ENCODE measurements at places on chromosomes 3 and 15. TPM values are rescaled to one million over a fixed set of nuclear protein-coding genes. Genes with fewer than 3 reads are reported as not detected.

GRCh38 chr3:174431717-174432116 is 427.4 kb upstream of the NAALADL2 start:
- no peaks in the 10 kb centered on the region for H3K27me3 ChIP-seq
- H3K36me3 ChIP-seq: no peaks in the 10 kb centered on the region
- no peaks in the 10 kb centered on the region for H3K4me1 ChIP-seq
- DNase-seq: no peak
- H3K4me3 ChIP-seq: no peak overlapping the region

- H3K4me1 ChIP-seq: peaks cover 13% of the 10 kb centered on the region
- no peak for DNase-seq
- no peak overlapping the region for H3K4me3 ChIP-seq
- no peaks in the 10 kb centered on the region for H3K36me3 ChIP-seq
Observed at GRCh38 chr15:89499156-89499555, 2.8 kb upstream of the RHCG start.

DNA sequence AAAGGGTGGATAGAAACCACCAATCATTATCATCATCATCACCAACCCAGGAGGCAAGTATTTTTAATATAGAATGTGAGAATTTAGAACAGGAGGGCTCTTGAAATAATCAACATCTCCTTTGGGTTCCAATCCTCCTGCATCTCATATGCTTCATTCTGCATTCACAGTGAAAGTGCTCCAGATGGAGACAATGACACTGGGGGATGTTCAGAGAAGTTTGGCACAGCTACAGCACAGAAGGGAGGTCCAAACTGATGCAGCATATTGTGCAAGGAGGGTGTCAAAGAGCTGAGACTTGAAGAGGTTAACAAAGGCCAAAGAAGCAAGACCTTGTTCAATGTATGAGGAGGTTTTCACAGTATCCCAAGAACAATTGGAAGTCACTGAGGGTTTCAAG is 767.1 kb downstream of the NTRK3 start:
- no peak overlapping the region for H3K4me3 ChIP-seq
- H3K36me3 ChIP-seq: no peaks in the 10 kb centered on the region
- no peaks in the 10 kb centered on the region for H3K27me3 ChIP-seq
- H3K4me1 ChIP-seq: no peaks in the 10 kb centered on the region
- no peak overlapping the region for H3K27ac ChIP-seq
- DNase-seq: no peak

DNA sequence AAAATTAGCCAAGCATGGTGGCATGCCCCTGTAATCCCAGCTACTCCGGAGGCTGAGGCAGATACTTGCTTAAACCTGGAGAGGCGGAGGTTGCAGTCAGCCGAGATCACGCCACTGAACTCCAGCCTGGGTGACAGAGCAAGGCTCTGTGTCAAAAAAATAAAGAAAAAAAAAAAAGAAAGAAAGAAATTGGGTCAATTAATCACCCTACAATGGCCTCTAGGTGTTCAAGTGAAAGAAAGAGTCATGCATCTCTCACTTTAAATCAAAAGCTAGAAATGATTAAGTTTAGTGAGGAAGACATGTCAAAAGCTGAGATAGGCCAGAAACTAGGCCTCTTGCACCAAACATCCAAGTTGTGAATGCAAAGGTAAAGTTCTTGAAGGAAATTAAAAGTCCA is 44.9 kb upstream of the GSK3B start:
- no peak overlapping the region for H3K4me3 ChIP-seq
- no peak overlapping the region for H3K27ac ChIP-seq
- no peaks in the 10 kb centered on the region for H3K36me3 ChIP-seq
- H3K4me1 ChIP-seq: no peaks in the 10 kb centered on the region

DNA sequence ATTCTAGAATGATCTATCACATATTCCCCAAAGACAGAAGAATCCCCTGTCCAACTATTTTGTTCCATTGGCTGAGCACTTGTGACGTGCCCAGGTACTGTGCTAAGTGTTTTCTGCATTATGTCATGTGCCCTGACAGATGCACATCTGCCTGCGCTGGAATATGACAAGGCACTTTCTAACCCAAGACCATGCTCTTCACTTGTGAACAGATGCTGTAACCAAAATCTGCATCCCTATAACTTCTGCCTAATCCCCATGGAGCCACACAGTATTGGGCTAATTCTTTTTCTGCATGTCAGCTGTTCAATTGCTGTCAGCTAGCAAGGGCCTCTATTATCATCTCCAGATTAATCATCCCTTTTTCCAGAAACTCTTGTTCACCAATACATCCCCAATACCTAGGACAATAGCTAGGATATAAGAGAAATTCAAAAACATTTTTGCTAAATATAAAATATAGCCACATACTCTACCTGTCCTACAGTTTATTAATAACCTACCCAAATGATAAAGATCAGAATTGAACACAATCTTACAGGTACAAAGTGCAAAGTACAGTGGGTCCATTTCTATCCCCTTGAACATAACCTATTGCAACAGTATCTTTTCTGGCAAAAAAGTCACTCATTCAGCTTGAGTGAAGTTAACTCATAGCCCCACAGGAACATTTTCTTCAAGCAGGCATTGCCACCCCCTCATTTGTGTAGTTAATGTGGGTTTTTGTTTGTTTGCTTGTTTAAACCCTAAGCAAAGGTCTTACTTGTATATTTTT is 109.4 kb upstream of the LRRN1 start:
- no peaks in the 10 kb centered on the region for H3K27me3 ChIP-seq
- DNase-seq: no peak
- H3K36me3 ChIP-seq: no peaks in the 10 kb centered on the region
- no peak overlapping the region for H3K4me3 ChIP-seq
- no peaks in the 10 kb centered on the region for H3K4me1 ChIP-seq

DNA sequence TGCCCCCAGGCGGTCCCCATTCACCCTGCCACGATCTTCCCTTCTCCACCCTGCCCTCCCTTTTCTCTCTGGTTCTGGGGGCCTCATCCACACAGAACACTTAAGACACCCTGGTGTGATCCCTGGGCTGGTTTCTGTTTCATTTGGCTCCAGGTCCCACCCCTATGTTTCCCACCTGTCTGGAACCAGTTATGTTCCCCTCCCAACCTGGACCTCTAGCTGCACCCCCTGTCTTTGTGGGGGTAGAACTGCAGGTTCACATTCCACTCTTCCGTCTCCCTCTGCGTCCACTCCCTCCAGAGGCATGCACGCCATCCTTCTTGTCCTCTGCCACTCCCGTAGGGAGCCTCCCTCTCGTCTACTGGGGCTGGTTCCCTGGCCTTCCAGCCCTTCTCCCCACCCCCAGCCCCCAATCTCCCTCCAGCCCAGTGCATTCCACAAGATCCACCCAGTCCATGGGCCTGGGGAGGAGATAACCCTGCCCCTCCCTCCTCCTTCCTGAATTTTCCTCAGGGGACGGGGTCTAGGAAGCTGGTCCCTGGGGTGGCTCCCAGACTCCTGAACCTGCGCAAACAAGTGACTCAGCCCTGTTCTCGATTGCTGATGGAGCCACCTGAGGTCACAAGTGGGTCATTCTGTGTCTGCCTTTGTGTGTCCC is 73.8 kb downstream of the ABTB1 start:
- H3K27ac ChIP-seq: no peak overlapping the region
- no peak overlapping the region for H3K4me3 ChIP-seq
- no peak for DNase-seq
- H3K36me3 ChIP-seq: no peaks in the 10 kb centered on the region
- H3K4me1 ChIP-seq: peaks cover 22% of the 10 kb centered on the region

DNA sequence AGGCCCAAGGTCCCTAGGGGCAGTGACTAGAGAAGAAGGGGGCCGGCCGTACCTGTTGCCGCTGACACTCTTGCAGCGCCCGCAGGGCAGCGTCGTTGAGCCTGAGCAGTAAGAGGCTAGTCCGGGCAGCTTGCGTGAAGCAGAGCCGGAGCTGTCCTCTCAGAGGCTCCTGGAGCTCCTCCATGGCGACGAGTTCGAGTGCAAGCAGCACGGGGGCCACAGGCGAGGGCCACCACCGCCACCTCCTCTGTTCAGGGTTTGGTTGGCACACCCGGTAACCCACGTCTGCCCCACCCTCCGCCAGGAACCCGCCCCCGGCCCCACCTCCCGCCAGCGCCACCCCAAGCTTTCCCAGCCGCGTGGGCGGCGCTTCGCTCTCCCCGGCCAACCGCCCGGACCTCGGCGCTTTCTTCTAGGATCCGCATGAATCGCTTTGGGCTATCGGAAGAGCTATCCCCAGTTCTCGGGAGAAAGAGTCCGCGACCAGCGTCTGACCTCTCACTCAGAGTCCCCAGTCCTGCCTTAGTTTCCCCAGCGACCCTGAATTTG is at the start of gene ELL3:
Gene ELL3, minus strand, starts transcription at position 249 of the 549 bp plus-strand sequence. Its CDS starts 65 bp downstream, at position 184.
- H3K27ac ChIP-seq: peak within 1 kb of the TSS; percentile 96
- peak within 1 kb of the TSS; percentile 96 for H3K4me3 ChIP-seq
- no peaks in the 10 kb centered on the region for H3K27me3 ChIP-seq
- peak; percentile 82 for DNase-seq
- H3K4me1 ChIP-seq: peaks cover 44% of the 10 kb centered on the region

GRCh38 chr3:135232226-135232625 is 437.2 kb downstream of the EPHB1 start:
- H3K27me3 ChIP-seq: no peaks in the 10 kb centered on the region
- no peak for DNase-seq
- H3K27ac ChIP-seq: no peak overlapping the region
- no peak overlapping the region for H3K4me3 ChIP-seq
- no peaks in the 10 kb centered on the region for H3K4me1 ChIP-seq
- H3K36me3 ChIP-seq: no peaks in the 10 kb centered on the region

FAM81A gene
- 6.2 TPM for total RNA-seq

UROC1 gene
- not detected for total RNA-seq

RNF7 gene
- total RNA-seq: 60.7 TPM
